GM23248 (cell line): ENCODE measurements at places on chromosomes 3 and 15.

DNA sequence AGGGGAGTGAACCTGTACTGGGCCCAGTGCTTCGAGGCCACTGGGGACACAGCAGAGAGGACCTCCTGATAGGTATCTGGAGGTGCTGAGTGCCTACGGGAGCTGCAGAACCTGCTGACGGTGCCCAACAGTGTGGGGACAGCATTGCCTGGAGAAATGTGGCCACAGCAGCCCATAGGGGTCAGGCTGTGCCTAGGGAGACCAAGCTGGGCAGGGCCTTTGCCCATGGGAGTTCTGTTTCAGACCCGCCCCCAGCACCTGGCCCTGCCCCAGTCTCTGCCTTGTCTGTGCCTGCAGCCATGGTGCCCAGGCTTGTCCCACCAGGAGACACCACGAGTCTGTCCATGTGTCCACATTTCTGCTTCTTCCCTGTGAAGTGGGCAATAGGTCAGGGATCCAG, 15.3 kb upstream of the RPL32 start:
- no peak for DNase-seq

- peak; percentile 19 for DNase-seq
Observed at GRCh38 chr3:115698851-115699591, 75.7 kb downstream of the GAP43 start.

GRCh38 chr15:82812994-82813393, 3.6 kb downstream of the WHAMM start:
- peak; percentile 19 for DNase-seq

DNA sequence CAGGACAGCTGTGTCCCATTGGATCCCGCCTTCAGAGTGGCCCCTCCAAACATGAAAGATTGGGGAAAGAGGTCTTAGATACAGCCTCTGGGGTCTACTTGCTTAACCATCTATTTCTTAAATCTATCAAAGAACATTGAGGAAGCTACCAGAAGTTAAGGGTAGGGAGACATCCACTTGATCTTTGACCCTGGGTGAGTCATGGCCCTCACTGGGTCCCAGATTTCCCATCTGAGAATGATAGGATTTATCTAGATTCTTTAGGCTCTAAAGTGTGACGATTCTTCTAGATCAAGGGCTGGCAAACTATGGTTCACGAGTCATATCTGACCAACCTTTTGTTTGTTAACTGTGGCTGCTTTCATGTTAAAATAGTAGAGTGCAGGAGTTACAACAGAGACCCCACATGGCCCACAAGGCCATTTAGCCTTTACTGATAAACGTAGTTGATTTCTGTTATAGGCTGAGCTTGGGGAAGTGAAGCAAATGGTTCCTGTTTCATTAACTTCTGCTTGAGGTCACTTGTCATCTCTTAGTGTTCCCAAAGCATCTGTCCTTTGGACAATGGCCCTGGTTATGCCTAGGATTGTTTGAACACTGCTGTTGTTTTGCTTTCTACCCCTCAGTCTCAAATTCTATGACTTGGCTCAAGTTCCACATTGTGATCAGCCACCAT, 8.0 kb downstream of the MUC13 start:
- DNase-seq: peak; percentile 14

- DNase-seq: peak; percentile 61
Observed at GRCh38 chr15:51969728-51970127, 1.9 kb downstream of the LEO1 start.

DNA sequence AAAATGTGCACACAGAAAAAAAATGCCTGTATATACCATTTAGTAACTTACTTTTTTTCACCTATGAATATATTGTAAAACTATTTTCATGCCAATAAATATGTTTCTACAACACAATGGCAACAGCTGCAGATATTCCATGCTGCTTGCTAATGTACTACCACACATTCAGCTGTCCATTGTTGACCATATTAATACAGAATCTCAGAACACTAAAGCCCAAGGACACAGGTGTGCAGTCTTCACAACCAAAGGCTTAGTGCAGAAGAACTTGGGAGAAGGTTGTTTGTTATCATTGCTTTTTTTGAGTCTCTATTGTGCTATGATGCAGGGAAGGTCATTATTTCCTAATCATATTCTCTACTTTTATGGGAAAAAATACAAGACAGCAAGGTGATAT, 79.6 kb downstream of the DIPK2A start:
- no peak for DNase-seq

DNA sequence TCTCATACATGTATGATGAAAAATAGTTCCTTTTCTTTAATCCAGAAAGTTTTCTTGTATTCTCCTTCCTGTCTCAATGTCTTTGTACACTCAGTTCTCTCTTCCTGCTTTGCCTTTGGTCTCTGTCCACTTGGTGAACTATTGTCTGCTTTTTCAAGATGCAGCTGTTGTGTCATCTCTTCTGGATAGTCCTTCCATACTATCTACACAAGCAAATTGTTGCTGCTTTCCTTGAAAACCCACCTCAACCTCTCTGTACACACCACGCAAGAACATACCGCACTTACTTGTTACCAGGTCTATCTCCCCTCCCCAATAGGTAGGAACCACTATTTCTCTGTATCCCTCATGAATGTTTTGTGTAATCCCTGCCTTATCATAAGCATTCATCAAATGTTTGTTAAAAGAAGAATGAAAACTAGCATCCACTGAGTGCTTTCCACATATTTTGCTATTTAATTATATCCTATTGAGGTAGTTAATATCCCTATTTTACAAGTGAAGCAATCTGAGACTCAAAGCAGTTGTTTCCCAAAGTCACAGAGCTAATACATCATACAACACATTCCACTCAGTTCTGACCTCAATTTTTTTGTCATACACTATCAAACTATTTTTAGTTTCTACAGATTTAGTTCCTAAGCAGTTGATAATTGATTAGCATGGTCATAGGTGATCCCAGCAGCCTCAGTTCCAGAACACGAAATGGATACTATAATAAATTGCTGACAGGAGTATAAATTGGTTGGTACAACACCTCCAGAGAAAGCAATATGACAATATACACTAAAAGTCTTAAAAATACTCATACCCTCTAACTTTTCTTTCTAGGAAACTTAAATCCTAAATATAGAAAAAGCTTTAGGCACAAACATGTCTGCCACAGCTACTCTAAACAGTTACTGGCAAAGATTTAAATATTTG, 19.6 kb downstream of the HACL1 start:
- DNase-seq: no peak

DNA sequence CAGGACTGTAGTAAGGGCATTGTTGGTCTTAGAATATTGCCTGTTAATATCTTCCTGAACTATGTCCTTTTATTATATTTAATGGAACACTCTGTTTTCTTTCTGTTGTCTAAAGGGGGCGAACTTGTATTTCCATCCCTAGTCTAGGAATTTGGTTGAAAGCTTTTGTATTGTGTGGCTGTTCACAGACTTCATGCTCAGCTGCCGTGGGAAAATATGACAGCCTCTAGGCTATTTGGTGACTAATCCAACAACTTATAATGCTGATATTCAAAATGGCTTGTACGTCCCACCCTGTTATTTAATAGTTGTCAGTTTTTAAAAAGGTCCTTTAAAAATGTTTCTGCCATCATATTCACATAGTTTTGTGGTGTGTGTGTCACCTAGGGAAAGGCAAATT, 202.6 kb downstream of the KLHL25 start:
- peak; percentile 95 for DNase-seq

DNA sequence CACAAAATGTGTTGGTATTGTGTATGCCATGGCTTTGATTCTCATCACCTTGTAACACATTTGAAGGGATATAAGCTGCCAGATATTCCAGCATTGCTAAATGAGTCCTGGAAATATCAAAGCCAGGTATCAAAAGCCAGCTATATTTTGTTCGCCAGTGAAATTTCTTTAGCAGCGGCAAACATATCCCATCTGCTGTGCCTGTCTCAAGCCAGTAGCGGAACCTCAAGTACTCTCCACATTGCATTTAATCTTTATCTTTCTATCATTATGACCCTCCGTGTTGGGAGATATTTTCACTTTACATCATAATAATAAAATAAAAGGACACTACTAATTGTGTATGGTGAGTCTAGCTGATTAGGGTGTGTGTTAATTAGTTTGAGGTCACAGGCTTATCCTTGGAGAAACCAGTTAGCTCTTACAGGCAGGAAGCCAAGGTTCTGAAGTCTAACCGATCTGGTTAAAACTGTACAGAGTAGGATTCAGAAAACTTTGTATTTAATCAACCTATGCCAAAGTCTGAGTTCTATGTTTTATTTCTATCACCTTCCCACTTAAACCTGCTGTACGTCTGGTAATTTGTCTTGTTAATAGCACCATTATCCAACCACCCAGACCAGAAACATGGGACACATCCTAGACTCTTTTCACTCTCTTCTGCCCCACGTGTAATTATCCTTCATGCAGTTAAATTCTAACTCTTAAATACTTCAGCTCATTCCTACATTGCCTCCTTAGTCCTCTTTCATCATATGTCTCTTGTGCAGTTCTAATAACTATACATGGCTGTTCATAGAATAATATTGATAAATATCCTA, 14.5 kb downstream of the TIPARP start:
- no peak for DNase-seq

DNA sequence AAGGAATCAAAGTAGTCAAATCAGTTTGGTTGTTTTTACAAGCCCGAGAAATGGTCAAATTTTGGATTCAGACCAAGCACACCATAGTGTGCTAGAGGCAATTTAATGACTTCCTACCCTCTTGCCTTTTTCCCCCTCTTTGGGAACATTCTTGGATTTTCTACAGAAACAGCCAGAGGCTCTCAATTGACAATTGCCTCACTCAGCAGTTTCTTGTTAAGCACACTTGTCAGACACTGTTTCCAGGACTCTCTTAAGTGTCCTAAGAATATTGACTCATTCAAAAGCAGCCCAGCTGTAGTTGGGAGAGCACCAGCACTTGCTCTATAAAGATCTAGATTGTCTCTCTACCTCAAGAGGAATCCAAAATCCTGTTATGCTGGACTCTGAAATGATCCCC, 1.5 kb upstream of the SLC35G2 start:
- peak; percentile 49 for DNase-seq

- DNase-seq: peak; percentile 34
Observed at GRCh38 chr15:49494842-49495241, 71.8 kb downstream of the FGF7 start.

- DNase-seq: no peak
Observed at GRCh38 chr3:53122255-53122932, 7.8 kb downstream of the RFT1 start.

GRCh38 chr3:94179059-94179458, 116.2 kb downstream of the NSUN3 start:
- DNase-seq: no peak

DNA sequence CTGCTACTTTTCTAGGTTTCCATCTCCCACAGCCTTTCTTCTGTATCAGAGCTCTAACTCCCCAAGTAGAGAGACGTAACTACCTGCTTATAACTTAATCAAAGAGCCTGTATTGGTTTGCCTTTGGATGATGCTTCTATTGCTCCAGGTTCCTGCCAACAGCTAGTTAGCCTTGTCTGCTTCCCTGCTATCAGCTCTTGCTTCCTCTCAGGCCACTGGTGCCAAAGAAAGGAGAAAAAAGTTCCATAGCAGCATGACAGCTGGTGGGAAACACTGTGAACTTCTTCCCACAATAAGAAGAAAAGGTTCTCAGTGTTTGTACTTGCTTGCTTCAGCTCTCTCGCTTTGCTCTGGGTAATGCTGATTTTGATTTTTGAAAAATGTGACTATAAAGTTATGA, 206.6 kb downstream of the GBE1 start:
- DNase-seq: no peak

DNA sequence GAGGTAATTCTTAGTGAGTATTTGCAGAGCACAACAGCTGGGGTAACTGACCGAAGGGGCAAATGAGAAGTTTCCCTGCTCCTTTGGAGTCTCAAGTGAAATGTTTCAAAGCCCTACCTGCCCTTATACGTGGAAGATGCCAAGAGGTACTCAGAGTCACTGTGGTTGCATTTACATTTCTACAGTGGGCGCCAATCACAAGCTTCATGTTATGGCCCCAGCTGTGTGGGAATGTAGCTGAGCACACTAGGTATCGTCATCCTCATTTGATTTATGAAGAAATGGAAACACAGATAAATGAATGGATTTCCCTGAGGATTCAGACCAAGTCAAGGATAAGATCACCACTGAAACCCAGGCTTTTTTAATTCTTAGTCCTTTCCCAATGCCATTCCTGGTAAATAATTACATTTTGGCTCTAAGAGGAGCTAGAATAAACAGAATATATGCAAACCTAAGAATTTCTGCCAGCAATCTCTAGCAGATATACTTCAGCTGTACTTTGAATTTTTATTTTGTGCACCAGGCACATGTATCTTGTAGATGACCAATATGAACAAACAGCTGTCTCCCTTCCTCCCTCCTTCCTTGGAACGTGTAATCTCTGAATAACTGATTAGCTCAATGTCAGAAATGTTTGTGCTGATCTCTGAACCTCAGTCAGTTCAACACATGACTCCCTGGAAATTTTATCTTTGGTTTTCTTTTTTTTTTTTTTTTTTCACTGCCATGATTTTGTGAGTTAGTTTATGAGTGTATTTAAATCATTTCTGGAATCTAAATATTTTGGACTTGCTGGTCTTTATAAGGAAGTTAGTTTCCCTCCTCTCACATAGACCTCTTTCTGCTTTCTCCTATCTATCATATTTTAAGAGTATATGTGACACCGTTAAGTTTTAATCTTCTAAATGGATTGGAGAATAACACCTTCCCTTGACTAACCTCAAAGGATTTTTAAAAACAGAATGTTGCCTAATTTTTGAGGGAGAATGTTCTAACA, 69.2 kb downstream of the MAP2K5 start:
- no peak for DNase-seq

DNA sequence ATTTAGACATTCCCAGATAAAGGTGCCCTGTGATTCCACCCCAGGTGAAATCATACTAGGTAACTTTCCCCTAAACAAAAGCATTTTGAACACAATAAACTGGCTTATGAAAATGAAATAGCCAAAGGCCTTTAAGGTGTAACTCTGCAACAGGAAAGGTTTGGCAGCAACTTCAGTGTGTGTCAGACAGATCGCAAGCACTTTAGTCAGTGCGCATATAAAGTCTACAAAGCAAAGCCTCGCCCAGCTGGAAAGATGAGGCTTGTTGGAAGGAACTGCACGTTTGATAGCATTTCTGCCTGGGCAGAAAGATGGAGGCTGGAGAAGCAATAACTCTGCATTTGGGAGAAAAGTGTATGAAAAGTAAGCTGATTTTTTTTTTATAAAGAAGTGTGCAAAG, 57.9 kb downstream of the PRICKLE2 start:
- DNase-seq: no peak

- no peak for DNase-seq
Observed at GRCh38 chr3:72658466-72659100, 189.7 kb downstream of the SHQ1 start.

- DNase-seq: peak; percentile 64
Observed at GRCh38 chr15:63244976-63245645, 32.3 kb upstream of the APH1B start.

GRCh38 chr3:124113485-124113884, 121.6 kb upstream of the ROPN1 start:
- DNase-seq: no peak

GRCh38 chr3:196987022-196987421, 18.4 kb upstream of the PIGZ start:
- DNase-seq: no peak

DNA sequence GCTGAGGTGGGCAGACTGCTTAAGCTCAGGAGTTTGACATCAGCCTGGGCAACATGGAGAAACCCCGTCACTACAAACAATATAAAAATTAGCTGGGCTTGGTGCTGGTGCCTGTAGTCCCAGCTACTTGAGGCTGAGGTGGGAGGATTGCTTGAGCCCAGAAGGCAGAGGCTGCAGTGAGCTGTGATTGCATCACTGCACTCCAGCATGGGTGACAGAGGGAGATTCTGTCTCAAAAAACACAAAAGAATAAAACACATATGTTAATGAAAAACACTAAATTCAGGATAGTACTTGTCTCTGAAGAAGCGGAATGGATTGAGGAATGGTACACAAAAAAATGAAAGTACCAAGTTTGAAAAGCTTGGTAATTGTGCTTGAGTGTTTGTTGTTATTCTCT, 128.0 kb upstream of the PLXND1 start:
- no peak for DNase-seq
